ENCODE measurements at places on chromosomes 2 and 18. TPM values are rescaled to one million over a fixed set of nuclear protein-coding genes. Genes with fewer than 3 reads are reported as not detected.

AGFG1 gene
- 70.9 TPM for total RNA-seq

INHBB gene
- total RNA-seq = 4.7 TPM

CRYGC gene
- total RNA-seq = not detected

RMDN2 gene
- total RNA-seq = 2.5 TPM

GRCh38 chr2:39488450-39488849 is 51.4 kb upstream of the MAP4K3 start:
- DNase-seq = no peak

DNA sequence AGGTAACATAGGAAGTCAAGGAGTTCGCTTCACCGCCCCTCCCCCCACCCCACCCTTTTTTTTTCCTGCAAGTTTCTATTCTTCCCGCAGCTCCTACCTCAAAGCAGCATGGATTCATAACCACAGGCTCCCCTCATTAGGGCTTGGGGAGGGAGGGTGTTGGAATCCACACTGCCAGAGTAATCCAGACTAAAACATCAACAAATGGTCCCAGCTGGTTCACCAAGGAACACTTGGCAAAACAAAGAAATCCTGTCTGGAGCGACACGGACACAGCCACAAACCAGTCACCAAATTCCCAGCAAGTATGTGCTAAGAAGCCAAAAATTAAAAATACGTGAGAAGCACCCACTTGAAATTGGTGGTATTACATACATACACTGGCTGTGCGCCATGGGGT is 106.9 kb upstream of the PPP1CB start:
- DNase-seq = no peak

DNA sequence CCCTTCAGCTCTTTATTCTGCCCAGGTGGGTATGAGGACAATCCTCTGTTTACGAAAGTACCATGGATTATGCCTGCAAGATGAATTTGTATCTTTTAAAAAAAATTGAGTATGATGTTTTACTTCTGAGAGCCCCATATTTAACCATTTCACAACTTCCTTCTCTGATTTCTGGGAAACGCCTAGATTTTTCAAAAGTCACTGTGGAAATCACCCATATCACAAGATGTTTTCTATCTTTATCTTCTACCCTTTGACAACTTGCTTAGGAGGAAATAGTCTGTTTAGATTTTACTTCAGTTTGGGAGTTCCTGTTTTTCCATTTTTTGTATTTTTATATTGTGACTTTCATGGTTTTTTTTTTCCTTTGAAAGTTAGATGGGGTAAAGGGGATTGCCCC is 53.0 kb downstream of the ICOS start:
- no peak for DNase-seq

GRCh38 chr2:104654811-104655210 is 199.1 kb upstream of the POU3F3 start:
- DNase-seq = no peak
